ENCODE measurements at places on chromosomes 1 and 21.

DNA sequence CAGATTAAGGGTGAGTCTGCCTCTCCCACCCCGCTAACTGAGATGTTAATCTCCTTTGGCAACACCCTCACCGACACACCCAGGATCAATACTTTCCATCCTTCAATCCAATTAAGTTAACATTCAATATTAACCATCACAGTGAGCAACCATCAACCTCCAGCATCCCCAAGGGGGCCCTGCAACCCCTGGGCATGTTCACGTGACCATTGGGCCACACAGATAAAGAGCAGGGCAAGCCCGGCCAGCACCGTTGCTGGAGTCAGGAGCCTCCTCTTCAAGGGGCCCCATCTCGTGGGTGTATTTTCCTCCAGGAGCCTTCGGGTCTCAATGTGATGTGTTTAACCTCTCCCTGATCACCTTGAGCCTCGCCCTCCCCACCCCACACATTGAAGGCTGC is 8.0 kb upstream of the GPR157 start:
- DNase-seq: no peak

GRCh38 chr1:159077120-159077961 is 775 bp upstream of the AIM2 start:
- peak; percentile 77 for DNase-seq

DNA sequence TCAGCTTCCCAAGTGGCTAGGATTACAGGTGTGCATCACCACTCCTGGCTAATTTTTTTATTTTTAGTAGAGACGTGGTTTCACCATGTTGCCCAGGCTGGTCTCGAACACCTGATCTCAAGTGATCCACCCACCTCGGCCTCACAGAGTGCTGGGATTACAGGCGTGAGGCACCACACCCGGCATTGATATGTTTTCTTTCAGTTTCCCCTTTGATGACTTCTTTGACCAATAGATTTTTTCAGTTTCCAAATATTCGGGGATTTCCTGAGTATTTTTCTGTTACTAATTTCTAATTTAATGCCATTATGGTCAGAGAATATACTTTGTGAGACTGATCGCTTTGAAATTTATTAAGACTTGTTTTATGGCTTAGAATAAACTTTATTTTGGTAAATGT is 406.1 kb downstream of the RYR2 start:
- no peak for DNase-seq

DNA sequence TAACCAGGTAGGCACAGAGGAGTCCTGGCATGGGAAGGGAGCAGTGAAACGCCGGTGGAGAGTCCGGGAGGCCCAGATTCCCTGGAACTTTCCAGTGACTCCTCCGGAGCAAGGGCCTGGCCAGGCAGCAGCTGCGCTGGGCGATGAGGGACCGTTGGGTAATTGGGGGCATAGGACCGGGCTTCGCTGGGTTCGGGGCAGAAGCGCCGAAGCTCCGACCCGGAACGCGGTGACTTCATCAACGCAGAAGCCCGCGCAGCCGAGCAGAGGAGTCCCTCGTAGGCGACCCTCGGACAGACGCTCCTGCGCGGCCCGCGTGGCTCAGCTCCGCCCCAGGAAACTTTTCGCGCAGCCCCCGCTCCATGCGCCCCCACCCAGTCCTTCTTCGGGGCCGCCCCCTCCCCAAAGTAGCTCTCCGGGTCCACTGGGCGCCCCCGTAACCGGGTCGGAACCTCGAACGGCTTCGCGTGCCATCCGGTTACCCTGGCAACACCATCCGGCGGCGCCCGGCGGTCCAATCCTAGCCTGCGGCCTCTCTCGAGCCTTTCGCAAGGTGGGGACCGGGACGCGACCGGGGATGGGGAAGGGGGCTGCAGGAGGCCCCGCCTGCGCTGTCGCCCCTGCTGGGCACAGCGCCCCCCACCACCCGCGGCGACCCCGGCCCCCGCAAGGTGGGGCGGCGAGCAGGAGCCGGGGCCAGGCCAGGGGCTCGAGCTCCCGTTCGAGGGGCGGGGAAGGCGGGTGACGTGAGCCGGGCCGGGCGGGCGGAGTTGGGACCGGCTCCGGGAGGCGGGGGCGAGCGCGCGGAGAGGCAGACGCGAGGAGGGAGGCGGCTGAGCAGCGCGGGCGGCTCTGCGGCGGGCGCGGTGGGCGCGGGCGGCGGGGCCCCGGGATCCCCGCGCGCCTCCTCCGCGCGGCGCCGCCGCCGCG is at the start of gene AJAP1:
AJAP1 (plus strand) TSS at position 814 of the 930 bp plus-strand sequence. CDS start 817 bp downstream, outside the sequence.
- DNase-seq: no peak
